ENCODE measurements at places on chromosomes 16 and 17.
A peak's percentile ranks its signal among the peaks of the same experiment; 100 is the strongest.

DNA sequence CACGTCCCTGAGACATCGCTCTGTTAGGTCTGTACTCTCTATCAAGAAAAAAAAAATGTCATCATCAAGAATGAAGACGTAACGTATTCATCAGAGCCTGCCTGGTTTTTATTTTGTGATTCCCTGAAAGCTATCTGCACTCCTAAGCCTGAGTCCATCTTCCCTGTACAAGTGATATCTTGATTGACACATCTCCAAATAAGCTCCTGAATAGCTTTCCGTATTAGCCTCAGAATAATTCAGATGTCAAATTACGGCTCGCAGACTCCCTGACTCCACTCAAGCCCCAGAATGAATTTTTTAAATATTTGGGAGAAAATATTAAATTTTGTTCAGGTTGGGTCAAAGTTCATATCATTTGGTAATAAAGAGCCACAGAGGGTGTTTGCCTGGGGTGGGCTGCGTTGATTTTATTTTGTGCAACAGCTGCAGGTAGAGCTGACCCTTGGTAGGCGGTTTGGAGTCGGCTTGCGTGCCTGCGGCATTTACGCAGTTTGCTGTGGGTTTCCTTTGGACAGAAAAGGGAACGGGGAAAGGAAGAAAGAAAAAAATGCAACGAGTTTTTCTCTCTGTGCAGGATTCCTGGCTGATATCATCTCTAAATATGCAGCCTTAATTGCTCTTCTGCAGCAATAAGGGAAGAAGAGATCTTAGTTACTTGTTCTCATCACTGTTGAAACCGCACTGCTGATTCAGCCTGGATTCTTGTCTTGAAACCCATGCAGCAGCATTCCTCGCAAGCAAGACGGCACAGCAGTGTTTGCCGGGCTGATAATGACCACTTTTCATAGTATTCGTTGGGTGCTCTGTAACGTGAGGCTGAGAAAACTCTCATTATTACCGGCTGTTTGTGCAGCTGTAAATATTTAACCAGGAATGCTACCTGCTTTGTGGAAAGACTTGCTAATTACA, 114.7 kb downstream of the IRX3 start:
- DNase-seq: no peak

- DNase-seq: no peak
Measured at GRCh38 chr16:3095869-3096268, 3.2 kb downstream of the ZSCAN10 start.

- no peak for DNase-seq
Measured at GRCh38 chr16:1538804-1539520, 5.5 kb downstream of the TMEM204 start.

DNA sequence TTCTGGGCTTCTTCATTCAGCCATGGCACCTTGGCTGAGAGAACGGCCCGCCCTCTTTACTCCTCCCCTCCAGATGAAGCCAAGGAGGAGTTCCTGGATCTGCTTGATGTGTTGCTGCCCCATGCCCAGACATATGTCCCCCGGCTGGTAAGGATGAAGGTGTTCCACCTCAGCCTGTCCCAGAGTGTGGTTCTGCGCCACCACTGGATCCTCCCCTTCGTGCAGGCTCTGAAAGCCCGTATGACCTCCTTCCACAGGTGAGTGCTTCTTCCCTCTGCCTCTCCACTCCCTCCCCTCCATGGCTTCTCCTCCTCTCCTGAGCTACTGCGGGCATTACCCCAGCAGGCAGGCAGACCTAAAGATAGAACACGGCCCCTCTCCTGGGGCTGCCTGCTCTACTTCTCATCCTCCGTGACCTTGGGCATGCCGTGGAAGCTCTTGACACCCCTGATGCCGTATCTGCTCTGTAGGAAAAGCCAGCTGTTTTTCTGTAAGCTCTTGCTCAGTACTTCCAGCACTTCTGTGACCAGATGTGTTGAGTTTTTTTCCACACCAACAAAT, 8.7 kb downstream of the USB1 start:
- DNase-seq: no peak

GRCh38 chr17:67615736-67616135, 102.0 kb upstream of the NOL11 start:
- no peak for DNase-seq

DNA sequence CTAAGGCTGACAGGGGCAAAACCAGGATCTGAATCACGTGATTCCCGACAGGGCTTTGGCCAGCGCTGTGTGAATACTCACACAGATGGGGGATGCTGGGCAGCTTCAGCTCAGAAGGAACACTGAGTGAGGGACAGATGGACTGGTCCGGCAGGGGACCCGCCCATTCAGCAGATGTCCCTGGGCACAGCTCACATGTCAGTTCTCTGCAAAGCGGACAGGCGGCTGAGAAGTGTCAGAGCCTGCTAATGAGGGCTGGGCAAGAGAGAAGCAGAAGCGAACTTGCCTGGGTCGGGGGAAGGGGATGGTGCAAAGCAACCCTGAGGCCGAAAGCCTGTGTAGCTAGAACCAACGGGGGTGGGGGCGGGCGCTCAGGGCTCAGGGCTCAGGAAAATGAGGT, 11.9 kb upstream of the GLIS2 start:
- no peak for DNase-seq

- no peak for DNase-seq
Measured at GRCh38 chr17:64638552-64639203, 23.4 kb downstream of the SMURF2 start.

DNA sequence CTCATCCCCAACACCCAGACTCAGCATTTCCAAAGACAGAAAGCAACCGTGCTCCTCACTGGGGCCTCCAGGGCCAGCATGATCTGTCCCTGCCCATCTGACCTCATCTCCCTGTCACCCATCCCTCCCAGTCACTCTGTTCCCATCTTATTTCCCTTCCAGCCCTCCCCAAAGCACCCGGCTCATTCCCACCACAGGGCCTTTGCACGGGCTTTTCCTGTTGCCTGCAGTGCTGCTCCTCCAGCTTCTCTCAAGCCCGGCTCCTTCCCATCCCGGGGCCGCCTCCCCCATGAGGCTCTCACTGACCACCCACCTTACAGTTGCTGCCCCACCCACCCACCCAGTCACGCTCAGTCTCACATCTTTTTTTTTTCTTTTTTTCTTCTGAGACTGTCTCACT, 54.8 kb downstream of the RMI2 start:
- DNase-seq: peak; percentile 51

Data from left lung (tissue), 14 donors.